ENCODE measurements at places on chromosomes 5 and 9. TPM values are rescaled to one million over a fixed set of nuclear protein-coding genes. Genes with fewer than 3 reads are reported as not detected.
A peak's percentile ranks its signal among the peaks of the same experiment; 100 is the strongest.

GRCh38 chr5:109394806-109395205 is 15.0 kb downstream of the PJA2 start:
- H3K36me3 ChIP-seq, result peaks cover 6% of the 10 kb centered on the region
- no peak overlapping the region for H3K4me3 ChIP-seq
- peaks cover 5% of the 10 kb centered on the region for H3K4me1 ChIP-seq
- no peaks in the 10 kb centered on the region for H3K27me3 ChIP-seq
- H3K27ac ChIP-seq, result no peak overlapping the region
- peak; percentile 54 for DNase-seq

MCTP1 gene
- 45.9 TPM for total RNA-seq

DNA sequence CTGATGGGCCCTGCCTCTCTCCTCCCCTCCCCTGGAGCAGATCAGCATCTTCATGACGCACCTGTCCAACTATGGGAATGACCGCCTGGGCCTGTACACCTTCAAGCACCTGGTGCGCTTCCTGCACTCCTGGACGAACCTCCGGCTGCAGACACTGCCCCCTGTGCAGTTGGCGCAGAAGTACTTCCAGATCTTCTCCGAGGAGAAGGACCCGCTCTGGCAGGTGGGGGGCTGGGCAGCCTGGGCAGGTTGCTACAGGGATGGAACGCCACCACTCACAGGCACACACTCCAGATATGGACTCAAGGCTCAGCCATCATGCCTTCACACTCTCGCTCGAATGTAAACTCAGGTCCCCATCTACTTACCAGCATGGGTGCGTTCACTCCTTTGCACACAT is 32.1 kb downstream of the NDST1 start:
- H3K27ac ChIP-seq, result peak overlapping the region; percentile 90
- no peak overlapping the region for H3K4me3 ChIP-seq
- H3K27me3 ChIP-seq, result no peaks in the 10 kb centered on the region
- peaks cover 55% of the 10 kb centered on the region for H3K36me3 ChIP-seq
- DNase-seq, result no peak

- peaks cover 10% of the 10 kb centered on the region for H3K27me3 ChIP-seq
- no peak for DNase-seq
- no peaks in the 10 kb centered on the region for H3K36me3 ChIP-seq
- no peaks in the 10 kb centered on the region for H3K4me1 ChIP-seq
Observed at GRCh38 chr5:140145256-140145655, 19.5 kb downstream of the IGIP start.

GRCh38 chr5:172941067-172941516 is 18.1 kb upstream of the RPL26L1 start:
- no peak overlapping the region for H3K4me3 ChIP-seq
- peak overlapping the region; percentile 4 for H3K27ac ChIP-seq
- DNase-seq, result no peak
- H3K27me3 ChIP-seq, result no peaks in the 10 kb centered on the region
- H3K4me1 ChIP-seq, result peaks cover 29% of the 10 kb centered on the region

GRCh38 chr5:55932700-55933099 is 62.1 kb downstream of the IL6ST start:
- H3K4me3 ChIP-seq, result no peak overlapping the region
- no peak for DNase-seq
- no peaks in the 10 kb centered on the region for H3K4me1 ChIP-seq
- H3K27me3 ChIP-seq, result no peaks in the 10 kb centered on the region
- H3K36me3 ChIP-seq, result no peaks in the 10 kb centered on the region
- H3K27ac ChIP-seq, result no peak overlapping the region

- no peak for DNase-seq
- H3K27me3 ChIP-seq, result peaks cover 12% of the 10 kb centered on the region
- no peak overlapping the region for H3K27ac ChIP-seq
- H3K36me3 ChIP-seq, result peaks cover 7% of the 10 kb centered on the region
- H3K4me3 ChIP-seq, result peak overlapping the region; percentile 69
Observed at GRCh38 chr9:126862104-126862761, 1.8 kb downstream of the ZBTB34 start.

- H3K4me1 ChIP-seq, result peaks cover 13% of the 10 kb centered on the region
- no peak overlapping the region for H3K4me3 ChIP-seq
- H3K27ac ChIP-seq, result no peak overlapping the region
- H3K36me3 ChIP-seq, result no peaks in the 10 kb centered on the region
- no peaks in the 10 kb centered on the region for H3K27me3 ChIP-seq
- DNase-seq, result peak; percentile 9
Observed at GRCh38 chr9:91047529-91047928, 245.9 kb downstream of the SYK start.

DNA sequence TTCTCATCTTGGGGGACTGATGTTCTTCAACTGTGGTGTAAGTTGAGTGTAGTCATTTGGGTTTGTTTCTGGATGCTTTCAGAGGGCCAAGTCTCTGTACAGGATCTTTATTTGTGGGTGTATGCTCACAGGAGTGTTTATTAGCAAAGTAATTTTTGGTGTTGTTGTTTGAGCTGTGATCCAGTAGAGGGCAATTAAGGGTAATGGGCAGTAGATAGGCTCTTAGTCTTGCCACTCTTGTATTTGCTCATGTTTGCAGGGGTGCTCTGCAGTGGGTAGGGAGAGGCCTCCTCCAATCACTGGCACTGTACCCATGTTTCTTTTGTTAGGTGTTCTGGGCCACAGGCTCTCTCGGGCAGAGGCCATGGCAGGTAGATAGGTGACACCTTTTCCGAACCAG is 45.9 kb upstream of the ITGA2 start:
- no peak overlapping the region for H3K4me3 ChIP-seq
- H3K27me3 ChIP-seq, result no peaks in the 10 kb centered on the region
- no peaks in the 10 kb centered on the region for H3K36me3 ChIP-seq
- no peak overlapping the region for H3K27ac ChIP-seq

FAM163B gene
- not detected for total RNA-seq

GRCh38 chr5:116645627-116646026 is 71.0 kb upstream of the SEMA6A start:
- no peak for DNase-seq
- H3K4me3 ChIP-seq, result no peak overlapping the region

DNA sequence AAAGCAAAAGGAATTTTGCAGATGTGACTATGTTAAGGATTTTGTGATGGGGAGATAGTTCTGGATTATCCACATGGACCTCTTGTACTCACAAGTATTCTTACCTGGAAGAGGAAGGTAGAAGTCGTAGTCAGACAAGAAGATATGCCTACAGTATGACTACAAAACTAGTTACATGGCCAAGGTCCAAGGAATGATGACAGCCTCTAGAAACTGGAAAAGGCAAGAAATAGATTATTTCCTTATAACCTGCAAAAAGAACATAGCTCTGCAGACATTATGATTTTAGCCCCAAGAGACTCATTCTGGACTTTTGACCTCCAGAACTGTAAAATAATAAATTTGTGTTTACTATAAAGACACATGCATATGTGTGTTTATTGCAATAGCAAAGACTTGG is 226.9 kb downstream of the FER start:
- no peak for DNase-seq
- no peak overlapping the region for H3K4me3 ChIP-seq
- H3K27ac ChIP-seq, result no peak overlapping the region
- H3K36me3 ChIP-seq, result no peaks in the 10 kb centered on the region
- H3K4me1 ChIP-seq, result no peaks in the 10 kb centered on the region

DNA sequence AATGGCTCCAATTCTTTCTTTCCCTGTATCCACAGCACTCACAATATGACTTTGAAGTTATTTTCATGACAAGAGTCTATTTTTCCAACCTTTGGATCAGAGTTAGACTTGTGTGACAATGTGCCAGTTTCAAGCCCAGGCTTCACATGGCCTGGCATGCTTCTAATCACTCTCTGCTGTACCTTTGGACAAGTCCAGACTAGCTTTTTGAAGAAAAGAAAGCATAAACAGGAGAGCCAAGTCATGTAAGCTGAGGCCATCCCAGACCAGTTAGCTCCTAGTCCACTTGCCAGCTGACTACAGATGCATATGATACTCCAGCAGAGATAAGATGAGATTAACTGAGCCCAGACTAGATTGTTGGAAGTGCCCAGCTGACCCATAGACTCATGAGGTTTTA is 513.6 kb upstream of the C9orf72 start:
- H3K36me3 ChIP-seq, result no peaks in the 10 kb centered on the region
- H3K27ac ChIP-seq, result no peak overlapping the region
- no peaks in the 10 kb centered on the region for H3K4me1 ChIP-seq
- no peak overlapping the region for H3K4me3 ChIP-seq

LHX3 gene
- not detected for total RNA-seq

DMRT3 gene
- total RNA-seq, result not detected

INSL4 gene
- total RNA-seq, result not detected

DIRAS2 gene
- total RNA-seq, result 0.27 TPM

TICAM2 gene
- 6.8 TPM for total RNA-seq

- H3K4me3 ChIP-seq, result no peak overlapping the region
- H3K27me3 ChIP-seq, result no peaks in the 10 kb centered on the region
- no peaks in the 10 kb centered on the region for H3K4me1 ChIP-seq
- H3K27ac ChIP-seq, result no peak overlapping the region
- DNase-seq, result no peak
Observed at GRCh38 chr9:129007766-129008468, 20.2 kb downstream of the SH3GLB2 start.

- no peaks in the 10 kb centered on the region for H3K36me3 ChIP-seq
- H3K4me1 ChIP-seq, result peaks cover 4% of the 10 kb centered on the region
- H3K4me3 ChIP-seq, result no peak overlapping the region
- H3K27ac ChIP-seq, result no peak overlapping the region
- DNase-seq, result no peak
Observed at GRCh38 chr5:133030343-133031005, 4.1 kb upstream of the ZCCHC10 start.

- no peak overlapping the region for H3K4me3 ChIP-seq
- no peak overlapping the region for H3K27ac ChIP-seq
- no peaks in the 10 kb centered on the region for H3K27me3 ChIP-seq
- no peaks in the 10 kb centered on the region for H3K4me1 ChIP-seq
- DNase-seq, result no peak
Observed at GRCh38 chr5:148343603-148344487, 8.5 kb downstream of the SPINK9 start.

Data from astrocyte (in vitro differentiated cells and primary cell).